Activated CD8-positive, alpha-beta T cell treated with anti-CD3 and anti-CD28 coated beads for 36 hours (primary cell): ENCODE measurements at places on chromosomes 6 and 20. TPM values are rescaled to one million over a fixed set of nuclear protein-coding genes. Genes with fewer than 3 reads are reported as not detected.

DNA sequence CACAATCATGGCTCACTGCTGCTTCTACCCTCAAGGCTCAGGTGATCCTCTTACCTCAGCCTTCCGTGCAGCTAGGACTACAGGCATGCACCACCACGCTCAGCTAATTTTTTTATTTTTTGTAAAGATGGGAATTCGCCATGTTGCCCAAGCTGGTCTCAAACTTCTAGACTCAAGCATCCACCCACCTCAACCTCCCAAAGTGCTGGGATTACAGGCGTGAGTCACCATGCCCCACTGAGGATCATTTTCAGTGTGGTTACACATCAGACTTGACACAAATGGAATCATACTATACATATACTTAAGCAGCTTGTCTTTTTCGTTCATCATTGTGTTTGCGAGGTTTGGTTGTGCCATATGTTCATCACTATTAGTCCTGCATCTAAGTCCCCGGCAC lies 26.6 kb downstream of the ZC3H12D start:
- DNase-seq, result no peak

DNA sequence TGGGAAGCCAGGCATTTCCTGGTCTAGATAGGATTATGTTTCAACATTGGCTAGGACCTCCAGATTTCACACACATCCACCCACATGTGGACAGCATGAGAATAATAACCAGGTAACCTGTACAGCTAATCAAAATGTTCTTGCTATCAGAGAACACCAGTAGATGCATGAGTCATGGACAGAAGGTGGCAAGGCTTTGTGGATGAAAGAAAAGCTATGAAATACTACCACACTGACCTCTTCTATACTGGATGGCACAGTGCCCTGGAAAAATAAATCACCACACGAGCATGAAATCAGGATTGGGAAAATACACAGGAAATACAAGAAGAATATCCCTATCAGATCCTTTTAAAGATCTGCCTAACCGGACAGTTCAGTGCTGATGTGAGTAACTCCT lies 113.0 kb downstream of the GMDS start:
- DNase-seq, result no peak

DNA sequence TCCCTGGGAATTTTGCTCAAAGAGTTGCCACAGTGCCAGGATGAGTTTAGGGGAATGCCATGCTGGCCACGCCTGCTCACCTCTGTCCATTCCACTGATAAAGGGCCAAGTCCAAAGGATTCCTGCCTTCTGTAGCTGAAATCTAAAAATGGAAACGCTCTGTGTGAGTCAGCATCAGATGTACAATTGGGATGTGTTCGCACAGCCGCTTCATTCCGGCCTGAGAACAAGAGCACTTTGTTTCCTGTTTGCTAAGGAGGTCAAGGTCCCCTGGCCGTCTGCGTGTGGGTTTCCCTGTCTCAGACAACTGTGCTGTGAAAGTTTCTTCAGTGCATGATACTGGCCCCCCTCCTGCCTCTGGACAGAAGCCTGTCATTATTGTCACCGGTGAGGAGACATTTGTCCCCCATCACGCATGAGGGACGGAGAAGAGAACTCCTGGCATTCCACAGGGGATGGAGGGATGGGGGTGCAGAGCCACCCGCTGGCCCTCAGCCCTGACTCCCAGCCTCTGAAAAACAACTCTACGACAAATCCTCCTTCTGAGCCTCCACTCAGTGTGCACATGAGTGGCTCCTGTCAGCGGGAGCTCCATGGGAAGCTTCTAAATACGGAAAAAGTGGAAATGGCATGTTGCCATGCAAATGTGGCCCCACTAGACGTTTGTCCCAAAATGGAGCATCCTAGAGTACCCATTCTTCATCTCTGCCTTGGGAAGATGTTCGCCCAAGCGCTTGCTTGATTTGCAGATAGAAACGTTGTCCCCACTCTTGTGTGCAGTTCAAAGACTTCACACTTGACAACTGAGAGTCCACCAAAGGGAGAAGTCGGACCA lies 143.5 kb upstream of the AFDN start:
- DNase-seq, result no peak

DNA sequence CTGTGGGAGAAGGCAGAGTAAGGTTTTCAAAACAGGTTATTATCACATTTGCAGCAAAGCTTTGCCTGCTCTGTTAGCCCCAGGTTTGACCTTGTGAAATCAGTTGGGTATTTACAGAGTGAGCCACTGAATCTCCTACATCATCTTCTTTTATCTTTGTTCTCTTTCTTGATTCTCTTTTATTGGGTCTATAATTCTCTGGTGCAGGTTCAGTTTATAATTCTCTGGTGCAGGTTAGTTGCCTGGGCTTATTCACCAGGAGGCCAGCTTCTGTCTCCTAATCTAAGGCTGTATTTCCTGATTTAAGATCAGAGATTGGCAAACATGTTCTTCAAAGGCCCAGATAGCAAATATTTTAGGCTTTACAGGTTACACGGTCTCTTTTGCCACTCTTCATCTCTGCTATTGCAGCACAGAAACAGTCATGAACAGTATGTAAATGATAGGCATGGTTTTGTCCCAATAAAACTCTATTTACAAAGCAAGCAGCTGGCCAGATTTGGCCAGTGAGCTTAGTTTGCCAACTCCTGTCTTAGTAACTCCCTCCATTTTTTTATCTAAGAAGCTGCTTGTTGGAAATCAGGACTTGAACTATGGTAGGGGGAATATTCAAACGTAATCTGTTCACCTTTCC lies 205.0 kb upstream of the RIMS1 start:
- DNase-seq, result no peak

DNA sequence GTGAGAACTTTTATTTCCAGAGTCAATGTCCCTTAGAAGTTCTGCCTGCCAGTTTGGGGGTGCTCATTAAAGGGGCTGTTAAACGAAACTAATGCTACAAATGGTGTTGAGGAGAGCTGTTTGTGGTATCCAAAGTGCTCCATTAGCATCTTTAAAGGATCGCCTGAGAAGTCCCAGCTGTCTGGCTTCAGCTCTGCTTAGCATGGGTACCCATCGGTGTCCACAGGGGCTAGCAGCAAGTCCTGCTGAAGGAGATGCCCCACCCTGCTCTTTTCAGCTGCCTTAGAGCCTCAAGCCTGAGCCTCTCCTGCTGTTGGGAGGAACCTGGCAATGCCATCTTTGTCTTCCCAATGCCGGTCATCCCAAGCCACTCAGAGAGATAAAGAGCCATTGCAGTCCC lies 111.1 kb downstream of the FOXO3 start:
- DNase-seq, result no peak

GRCh38 chr6:6577735-6578134 lies 10.8 kb upstream of the LY86 start:
- DNase-seq, result no peak

DNA sequence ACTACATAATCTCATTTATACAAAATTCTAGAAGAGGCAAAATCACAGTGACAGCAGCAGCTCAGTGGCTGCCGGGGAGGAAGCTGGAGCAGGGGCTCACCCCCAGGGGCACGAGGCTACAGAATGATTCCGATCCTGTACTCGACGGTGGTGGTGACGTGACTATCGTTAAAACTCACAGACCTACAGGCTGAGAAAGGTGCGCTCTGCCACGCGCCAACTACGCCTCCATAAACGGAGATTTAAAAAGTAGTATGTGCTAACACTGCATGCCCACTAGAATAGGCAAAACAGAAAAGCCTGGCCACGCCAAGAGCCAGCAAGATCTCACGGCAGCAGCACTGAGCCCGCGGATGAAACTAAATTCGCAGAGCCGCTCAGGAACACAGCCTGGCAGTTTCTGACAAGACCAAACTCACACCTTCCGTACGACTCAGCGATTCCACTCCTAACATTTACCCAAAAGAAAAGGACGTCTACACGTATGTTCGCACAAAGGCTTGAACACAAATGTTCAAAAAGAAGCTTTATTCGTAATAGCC lies 25.2 kb downstream of the TAF4 start:
- DNase-seq, result no peak

DNA sequence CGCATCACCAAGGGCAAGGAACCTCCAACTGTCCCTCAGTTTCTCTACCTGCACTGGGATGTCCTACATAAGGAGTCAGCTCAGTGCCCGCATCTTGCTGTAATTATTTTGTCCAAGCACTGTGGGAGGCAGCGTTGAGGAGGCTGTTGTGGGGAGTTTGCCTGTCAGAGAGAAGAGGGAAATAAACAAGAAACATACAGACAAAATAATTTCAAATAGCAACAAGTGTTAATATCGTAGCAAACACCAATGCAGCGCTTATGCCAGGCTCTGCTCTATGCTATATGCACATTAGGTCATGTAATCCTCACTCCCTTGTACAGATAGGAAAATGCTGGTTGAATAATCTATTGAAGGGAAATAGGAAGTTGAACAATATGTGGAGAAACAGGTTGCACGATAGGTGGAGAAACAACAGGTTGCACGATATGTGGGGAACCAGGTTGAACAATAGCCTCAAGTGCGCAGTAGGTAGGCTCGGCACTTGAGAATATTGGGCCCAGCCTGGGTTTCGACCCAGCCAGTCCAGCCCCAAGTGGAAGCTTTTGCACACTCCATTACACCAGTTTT lies 91.2 kb upstream of the SIRPA start:
- no peak for DNase-seq

GRCh38 chr6:49606721-49607390 lies 29.8 kb downstream of the RHAG start:
- DNase-seq, result peak; percentile 11

DNA sequence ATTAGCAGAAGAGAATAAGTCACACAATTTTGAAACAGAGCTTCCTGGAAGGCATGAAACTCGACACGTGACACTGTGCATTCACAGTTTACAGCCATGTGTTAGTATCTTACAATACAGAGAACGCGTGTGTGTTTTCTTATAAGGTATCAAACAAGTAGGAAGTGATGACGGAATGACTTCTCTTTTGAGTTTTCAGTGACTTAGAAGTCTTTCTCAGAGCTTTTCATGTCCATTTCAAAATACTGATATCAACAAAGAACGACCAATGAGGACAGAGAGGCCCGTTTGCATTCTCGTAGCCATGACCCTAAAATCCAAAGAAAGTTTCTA lies 36.6 kb upstream of the DUSP22 start:
- DNase-seq, result no peak

GRCh38 chr20:25160467-25160866 lies 35.0 kb upstream of the ENTPD6 start:
- no peak for DNase-seq

DNA sequence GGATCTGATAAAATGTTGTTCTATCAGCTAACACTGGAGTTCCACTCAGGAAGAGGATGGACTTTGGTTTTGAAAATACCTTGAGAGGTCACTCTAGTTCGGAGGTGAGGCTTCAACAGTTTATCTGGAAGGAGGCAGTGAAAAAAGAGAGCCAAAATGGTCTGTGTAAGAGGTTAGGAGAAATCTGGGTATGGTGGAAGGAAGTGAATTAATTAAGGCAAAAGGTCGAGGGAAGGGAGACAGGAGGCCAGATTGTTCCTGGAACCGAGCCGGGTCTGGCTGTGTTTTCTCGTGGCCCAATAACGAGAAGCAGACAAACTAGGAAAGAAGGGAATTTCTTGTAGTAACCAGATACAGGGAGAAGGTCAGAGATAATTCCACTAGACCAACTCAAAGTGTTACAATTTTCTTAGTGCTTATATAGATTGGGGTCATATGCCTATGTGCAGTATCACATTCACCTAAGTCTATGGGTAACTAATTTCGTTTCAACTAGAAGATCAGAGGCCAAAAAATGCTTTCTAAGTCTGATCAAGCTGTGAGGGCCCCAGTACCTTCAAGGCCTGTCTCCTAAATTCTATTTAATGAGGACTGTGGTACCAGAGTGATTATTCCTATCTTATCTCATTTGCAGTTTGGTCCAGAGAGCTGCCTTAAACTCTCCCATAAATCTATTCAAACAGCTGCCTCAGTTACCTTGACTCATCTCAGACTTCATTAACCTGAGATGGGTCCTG lies 96.0 kb upstream of the SNX9 start:
- DNase-seq, result no peak

DNA sequence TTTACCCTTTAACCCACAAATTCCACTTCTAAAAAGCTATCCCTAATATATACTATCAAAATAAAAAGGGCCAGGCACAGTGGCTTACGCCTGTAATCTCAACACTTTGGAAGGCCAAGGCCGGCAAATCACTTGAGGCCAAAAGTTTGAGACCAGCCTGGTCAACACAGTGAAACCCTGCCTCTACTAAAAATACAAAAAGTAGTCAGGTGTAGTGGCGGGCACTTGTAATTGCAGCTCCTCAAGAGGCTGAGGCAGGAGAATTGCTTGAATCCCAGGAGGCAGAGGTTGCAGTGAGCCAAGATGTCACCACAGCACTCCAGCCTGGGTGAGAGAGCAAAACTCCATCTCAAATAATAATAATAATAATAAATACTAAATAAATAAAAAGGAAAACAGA lies 82.5 kb downstream of the TRIM27 start:
- no peak for DNase-seq

- no peak for DNase-seq
Observed at GRCh38 chr6:23170049-23170448, 600.7 kb downstream of the HDGFL1 start.

- DNase-seq, result no peak
Observed at GRCh38 chr6:5339786-5340185, 78.5 kb downstream of the FARS2 start.

DNA sequence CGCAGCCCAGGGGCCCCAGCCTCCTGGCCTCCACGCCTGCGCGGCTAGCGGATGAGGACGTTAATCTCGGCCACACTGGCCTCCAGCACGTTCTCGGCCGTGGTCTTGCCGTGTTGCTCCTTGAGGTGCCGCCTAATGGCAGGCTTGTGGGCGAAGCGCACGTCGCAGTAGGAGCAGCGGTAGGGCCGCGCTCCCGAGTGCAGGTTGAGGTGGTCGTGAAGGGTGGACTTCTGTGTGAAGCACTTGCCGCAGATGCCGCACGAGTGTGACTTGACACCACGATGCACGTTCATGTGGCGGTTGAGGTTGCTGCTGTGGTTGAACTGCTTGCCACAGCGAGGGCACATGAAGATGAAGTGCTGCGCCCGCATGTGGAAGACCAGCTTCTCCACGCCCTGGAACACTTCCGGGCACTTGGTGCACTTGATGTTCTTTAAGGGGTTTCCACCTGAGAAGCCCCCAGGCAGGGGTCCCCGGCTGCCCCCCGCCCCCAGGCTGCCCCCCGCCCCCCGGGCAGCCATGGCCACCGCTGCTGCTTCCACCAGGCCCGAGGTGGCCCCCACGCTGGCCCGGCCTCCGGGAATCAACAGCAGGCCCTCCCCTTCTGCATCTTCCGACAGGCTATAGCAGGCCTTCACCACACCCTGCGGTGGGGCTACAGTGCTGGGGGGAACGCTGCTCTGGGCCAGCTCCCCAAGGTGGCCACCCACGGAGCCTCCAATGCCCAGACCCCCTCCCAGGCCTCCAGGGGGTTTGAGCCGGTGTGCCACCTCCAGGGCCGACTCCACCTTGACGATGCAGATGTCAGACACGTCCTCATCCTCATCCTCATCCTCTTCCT lies 1.8 kb downstream of the ZBTB12 start:
- peak; percentile 34 for DNase-seq

DNA sequence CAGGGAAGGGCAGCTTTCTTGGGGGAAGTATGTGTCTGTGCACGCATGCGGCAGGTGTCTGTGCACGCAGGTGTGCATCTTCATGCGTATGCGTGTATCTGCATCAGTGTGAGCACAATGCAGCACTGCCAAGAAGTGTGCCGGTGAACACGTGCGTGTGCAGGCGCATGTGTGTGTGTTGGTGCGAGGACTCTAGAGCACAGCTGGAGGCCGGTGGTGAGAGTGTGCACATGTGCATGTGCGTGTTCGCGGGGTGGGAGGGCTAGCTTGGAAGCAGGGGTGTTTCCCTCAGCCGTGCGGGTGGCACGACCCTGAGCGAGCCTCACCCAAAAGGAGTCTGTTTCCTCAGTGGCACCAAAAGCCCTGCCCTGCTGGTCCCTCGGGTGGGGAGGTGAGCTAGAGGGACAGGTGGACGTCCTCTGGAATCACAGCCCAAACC lies 7.5 kb downstream of the SLC17A9 start:
- DNase-seq, result no peak

OOEP gene
- total RNA-seq, result not detected

EDN3 gene
- 0.09 TPM for total RNA-seq

MC3R gene
- total RNA-seq, result not detected

SRMS gene
- not detected for total RNA-seq
